ENCODE measurements at places on chromosomes 4 and X.

- DNase-seq, result peak; percentile 23
Observed at GRCh38 chr4:43224559-43224958, 332.0 kb downstream of the GRXCR1 start.

DNA sequence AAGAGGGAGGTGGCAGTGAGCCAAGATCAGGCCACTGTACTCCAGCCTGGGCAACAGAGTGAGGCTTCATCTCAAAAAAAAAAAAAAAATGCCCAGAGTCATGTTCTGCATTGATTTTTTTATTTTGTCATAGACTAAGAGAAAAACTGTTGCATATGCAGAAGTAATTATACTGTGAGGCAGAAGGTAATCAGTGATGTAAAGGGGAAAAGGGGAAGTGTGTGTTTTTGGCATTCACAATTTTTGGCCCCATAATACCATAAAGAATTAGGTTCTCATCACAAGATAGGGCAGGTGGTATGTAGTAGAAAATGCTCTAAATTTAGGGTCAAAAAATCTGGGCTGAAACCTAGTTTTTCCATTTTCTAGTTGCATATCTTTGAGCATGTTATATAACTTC is 47.3 kb upstream of the GAB1 start:
- no peak for DNase-seq

GRCh38 chr4:2787230-2788100 is 5.4 kb upstream of the SH3BP2 start:
- DNase-seq, result no peak

GRCh38 chr4:75672461-75673026 is 667 bp downstream of the G3BP2 start:
- DNase-seq, result peak; percentile 36

DNA sequence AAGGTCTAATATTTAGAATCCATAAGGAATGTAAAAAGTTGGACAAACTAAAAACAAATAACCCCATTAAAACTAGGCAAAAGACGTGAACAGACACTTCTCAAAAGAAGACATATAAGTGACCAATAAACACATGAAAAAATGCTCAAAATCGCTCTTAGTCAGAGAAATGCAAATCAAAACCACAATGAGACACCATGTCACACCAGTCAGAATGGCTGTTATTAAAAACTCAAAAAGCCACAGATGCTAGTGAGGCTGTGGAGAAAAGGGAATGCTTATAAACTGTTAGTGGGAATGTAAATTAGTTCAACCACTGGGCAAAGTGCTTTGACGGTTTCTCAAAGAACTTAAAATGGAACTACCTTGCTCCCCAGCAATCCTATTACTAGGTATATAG is 674.3 kb upstream of the MAGEB2 start:
- DNase-seq, result no peak

- peak; percentile 26 for DNase-seq
Observed at GRCh38 chrX:68087526-68087925, 345.8 kb downstream of the OPHN1 start.

DNA sequence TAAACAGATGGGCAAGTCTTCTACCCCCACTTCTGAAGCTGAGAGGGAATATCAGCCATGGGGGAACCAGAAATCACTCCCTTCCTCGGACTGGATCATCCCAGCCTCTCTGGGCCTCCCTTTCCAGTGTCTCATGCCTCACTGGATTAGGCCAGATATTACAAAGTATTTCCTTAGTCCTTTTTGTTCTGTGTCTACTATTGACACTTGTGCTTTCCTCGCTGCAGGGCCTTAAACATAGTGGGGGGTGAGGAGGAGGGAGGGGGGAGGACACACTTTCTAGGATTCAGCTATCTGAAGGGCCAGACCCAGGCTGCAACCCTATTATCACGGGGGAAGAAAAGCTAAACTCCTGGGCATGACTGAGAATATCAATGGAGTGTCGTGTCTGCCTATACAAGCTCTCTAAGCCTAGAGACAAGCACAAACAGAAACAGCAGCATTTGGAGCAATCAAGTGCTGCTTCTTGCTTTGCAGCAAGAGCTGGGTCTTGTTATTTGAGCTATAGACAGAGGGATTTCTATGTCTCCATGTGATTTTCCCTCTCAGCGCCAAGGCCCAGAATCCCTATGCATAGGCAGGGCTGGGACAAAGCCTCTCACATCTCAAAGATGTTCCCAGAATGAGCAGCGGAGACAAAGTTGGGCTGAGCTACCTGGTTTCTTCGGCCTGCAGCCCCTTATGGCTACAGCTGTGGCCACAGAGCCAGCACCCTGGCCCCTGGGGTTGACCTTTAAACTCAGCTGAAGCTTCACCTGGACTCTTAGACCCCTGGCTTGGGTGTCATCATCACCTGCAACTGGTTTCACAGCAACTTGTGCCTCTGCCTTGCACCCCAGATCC is 20.2 kb downstream of the PJA1 start:
- DNase-seq, result no peak

DNA sequence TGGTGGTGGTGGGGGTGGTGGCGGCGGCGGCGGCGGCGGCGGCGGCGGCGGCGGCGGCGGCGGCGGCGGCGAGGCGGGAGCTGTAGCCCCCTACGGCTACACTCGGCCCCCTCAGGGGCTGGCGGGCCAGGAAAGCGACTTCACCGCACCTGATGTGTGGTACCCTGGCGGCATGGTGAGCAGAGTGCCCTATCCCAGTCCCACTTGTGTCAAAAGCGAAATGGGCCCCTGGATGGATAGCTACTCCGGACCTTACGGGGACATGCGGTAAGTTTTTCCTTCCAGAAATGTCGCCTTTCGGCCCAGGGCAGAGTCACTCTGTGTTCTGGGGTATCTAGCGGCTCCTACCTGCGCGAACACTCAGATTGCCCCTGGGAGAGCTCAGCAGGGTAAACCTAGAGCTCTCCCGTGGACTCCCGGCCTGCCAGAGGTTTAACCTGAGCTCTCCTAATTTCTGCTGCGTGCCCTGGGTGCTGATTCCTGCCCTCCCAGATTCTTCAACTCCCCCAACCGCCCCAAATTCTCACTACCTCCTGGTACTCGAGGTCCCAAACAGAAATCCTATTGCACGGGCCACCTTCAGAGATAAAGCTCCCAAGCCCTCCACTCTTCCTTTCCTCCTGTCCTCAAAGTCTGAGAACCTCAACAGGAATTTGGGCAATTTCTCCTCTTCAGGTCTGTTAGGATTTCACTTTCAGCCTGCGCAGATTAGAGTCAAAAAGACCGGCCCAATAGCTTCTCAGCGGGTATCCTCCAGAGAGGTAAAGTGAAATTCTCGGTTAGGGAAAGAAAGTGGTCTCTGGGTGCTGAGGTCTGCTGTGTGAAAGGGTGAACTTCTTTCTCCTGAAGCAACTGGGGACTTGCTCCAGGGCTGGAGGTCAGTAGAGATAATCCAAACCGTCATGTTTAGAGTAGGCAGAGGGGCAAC is 2.9 kb downstream of the AR start:
- DNase-seq, result peak; percentile 22

GRCh38 chrX:39930786-39931528 is 166.8 kb downstream of the BCOR start:
- no peak for DNase-seq

- DNase-seq, result no peak
Observed at GRCh38 chrX:49058794-49059193, at the start of gene CCDC120. Gene CCDC120 (plus strand): TSS chrX:49058999. CDS start chrX:49062042, 3,043 bp downstream.

DNA sequence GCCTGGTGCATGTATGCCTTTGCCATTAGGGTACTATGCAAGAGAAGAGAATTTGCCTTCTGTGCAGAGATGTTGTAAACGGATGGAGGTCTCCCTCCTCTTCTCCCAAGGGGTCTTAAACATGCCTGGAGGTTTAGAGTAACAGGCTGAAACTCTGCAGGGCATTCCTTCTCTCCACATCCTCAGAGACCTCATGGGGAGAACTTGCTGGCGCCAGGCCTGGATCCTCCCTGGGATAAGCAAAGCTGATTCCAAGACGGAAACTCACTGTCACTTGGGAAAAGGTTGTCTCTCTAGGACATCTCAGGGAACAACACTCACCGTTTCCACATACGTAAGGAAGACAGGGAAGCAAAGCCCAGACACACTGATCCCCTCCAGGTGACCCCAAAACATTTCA is 76.9 kb upstream of the GPM6B start:
- DNase-seq, result no peak

DNA sequence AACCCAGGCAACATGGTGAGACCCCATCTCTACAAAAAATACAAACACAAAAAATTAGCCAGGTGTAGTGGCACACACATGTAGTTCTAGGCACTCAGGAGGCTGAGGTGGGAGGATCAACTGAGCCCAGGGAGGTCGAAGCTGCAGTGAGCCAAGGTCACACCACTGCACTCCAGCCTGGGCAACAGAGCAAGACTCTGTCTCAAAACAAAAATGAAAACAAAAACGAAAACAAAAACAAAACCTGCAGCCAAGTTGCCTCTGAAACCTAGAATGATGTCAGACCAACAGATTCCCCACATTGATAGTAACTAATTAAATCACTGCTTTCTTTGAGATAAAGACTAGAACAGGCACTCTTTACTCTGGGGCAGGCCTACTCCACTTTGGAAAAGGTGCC is 104.5 kb downstream of the AMELX start:
- DNase-seq, result no peak

GRCh38 chr4:48067536-48067935 is 51.0 kb downstream of the NIPAL1 start:
- no peak for DNase-seq

GRCh38 chr4:39367166-39367565 is 1.0 kb upstream of the RFC1 start:
- DNase-seq, result no peak

- DNase-seq, result no peak
Observed at GRCh38 chr4:82397527-82397926, 23.7 kb upstream of the HNRNPD start.

- no peak for DNase-seq
Observed at GRCh38 chr4:8142556-8142955, 16.1 kb downstream of the ABLIM2 start.

- DNase-seq, result no peak
Observed at GRCh38 chr4:78166622-78167021, 109.5 kb downstream of the FRAS1 start.

DNA sequence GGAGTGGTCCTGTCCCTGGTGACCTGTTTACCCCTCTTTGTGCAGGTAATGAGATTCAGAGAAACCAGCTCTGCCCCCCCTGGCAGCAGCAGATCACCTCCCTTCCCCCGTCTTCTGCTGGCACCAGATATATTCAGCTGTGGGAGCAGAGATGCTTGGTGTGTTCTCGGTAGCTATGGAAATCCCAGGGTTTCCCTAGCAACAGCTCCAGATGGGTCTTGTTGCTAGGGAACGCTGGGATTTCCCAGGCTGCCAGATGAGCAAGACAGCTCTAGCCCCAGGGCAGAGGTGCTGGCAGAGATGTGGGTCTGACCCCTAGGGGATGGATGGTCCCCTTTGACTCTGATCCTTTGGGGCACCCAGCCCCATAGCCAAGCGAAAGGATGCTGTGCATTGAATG is 20.2 kb downstream of the CETN2 start:
- DNase-seq, result no peak

DNA sequence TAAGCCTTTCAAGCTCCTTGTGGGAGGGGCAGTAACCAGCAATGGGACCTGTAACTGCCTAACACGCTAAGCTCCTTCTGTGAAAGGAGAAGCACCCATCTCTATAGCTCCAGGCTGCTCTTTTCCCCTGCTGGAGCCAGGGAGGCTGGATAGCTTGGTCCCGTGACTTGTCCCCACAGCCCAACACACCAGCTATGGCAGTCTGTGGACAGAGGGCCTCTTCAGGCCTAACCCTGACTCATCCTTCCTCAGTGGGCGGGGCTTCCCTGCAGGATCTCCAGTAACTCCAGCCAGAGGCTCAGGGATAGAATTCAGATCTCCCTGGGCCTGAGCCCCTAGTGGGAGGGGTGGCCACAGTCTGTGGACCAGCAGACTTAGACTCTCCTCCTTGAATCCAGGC is 1290.1 kb downstream of the PCDH7 start:
- DNase-seq, result no peak

DNA sequence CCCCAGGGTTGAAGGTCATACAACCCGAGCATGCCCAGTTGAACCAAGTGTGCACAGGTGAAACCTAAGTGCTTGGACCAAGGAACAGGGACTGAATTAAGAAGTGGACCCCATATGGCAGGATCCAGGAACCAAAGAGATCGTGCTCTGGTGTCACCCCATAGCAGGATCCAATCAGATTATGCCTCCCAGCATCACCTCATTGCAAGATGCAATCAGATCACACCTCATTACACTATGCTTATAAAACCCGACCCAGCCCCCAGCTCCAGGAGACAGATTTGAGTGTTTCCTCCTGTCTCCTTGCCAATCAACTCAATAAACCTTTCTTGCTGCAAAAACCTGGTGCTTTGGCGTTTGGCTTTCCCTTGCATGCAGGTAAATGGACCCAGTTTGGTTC is 37.6 kb downstream of the EFHC2 start:
- no peak for DNase-seq

DNA sequence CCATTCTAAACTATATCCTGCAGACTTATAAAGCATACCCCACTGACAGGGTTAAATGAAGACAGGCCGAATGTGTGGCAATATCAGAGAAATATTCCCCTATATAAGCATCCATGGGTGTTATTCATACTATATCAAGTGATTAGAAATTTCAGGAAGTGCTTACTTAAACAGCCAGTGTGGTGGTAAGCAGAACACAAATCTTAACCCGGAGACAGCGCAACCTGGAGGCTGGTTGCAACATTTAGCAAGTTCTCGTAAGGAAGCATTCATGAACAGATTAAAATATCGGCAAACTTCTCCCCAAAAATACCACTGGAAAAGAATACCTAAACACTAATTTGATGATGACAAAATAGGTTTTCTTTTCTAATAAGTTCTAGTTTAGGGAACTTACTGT is 261.2 kb downstream of the CBLL2 start:
- DNase-seq, result no peak

DNA sequence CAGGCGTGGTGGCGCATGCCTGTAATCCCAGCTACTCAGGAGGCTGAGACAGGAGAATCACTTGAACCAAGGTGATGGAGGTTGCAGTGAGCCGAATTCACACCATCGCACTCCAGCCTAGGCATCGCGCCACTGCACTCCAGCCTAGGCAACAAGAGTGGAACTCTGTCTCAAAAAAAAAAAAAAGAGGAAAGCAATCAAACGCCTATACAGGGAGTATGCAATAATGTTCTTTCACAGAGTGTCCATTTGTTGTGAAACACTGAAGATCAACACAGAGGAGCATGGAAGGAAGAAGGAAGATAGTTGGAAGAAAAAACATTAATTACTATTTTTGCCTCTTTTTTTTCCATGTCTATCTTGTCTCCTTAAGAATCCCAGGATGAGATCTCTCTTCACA is 113.4 kb downstream of the FBXO8 start:
- no peak for DNase-seq

GRCh38 chr4:123471655-123472369 is 75.2 kb downstream of the SPRY1 start:
- DNase-seq, result no peak

GRCh38 chr4:77352192-77352591 is 195.2 kb downstream of the CCNG2 start:
- DNase-seq, result no peak

DNA sequence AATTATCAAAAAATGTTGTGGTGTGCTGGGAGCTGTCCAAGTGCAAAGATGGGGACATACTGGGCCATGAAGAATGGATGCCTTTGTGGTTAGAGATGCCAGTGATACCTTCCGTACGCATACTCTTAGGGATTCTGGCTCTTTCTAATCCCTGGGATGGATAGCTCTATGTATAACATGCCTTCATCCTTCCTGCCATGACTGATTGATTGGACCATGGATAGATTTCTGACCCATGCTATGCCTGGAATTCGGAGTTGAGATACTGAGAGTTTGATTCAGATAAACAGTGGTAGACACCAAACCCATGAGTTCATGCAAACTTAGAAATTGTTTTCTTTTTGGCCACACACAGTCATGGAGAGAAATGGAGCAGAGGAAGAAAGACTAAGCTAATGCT is 147.2 kb upstream of the WDFY3 start:
- no peak for DNase-seq
